HEK293T (cell line): ENCODE measurements at places on chromosomes 2 and 18.
A peak's percentile ranks its signal among the peaks of the same experiment; 100 is the strongest.

- DNase-seq = no peak
Observed at GRCh38 chr2:129015397-129016285, 697.0 kb upstream of the HS6ST1 start.

DNA sequence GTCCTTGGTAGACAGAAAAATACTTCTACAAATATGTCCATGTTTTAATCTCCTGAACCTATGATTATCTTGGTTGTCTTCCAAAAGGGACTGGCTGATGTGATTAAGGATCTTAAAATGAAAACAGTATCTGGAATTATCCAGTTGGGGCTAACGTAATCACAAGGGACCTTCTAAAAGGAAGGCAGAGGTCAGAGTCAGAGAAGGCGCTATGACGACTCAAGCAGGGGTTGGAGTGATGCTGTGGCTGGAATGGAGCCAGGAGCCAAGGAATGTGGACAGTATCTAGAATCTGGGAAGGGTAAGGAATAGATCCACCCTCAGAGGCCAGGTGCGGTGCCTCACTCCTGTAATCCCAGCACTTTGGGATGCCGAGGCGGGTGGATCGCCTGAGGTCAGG is 4.2 kb upstream of the USP14 start:
- no peak for DNase-seq

DNA sequence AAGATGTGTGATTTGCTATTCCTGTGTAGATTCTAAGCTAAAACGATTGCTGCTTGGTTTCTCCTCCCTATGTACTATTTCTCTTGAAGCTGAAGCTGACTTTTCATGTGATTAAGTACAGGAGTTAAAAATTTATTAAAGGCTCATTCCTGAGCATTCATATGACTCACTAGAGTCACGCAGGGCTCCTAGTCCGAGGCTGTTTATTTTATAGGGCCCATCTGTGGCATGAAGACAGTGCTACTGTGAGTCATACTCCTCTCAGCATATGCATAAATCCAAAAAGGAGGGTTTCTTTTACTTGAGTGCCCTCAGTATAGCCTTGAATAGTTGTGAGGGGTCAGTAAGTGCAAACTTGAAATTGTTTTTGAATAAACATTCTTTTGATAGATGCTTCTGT is 378.8 kb downstream of the PTPRM start:
- no peak for DNase-seq

- DNase-seq = no peak
Observed at GRCh38 chr2:65504814-65505697, 72.7 kb upstream of the SPRED2 start.

GRCh38 chr2:16687955-16688354 is 22.3 kb upstream of the CYRIA start:
- DNase-seq = no peak

DNA sequence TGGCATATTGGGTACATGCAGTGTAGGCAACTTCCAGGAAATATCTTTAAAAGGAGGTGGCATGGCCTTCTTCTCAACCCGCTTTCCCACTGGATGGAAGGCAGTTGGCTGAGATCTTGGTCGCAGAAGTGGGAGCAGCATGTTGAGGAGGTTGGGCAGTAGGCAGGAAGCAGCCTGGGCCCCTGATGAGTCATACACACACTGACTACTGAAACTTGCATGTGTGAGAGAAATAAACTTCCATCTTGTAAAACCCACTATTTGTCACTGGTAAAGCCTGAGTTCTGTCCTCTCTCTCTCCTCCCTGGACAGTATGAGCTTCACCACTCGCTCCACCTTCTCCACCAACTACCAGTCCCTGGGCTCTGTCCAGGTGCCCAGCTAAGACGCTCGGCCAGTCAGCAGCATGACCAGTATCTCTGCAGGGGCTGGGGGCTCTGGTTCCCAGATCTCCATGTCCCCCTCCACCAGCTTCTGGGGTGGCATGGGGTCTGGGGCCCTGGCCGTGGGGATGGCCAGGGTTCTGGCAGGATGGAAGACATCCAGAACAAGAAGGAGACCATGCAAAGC is 233.8 kb upstream of the SPRED2 start:
- DNase-seq = no peak

DNA sequence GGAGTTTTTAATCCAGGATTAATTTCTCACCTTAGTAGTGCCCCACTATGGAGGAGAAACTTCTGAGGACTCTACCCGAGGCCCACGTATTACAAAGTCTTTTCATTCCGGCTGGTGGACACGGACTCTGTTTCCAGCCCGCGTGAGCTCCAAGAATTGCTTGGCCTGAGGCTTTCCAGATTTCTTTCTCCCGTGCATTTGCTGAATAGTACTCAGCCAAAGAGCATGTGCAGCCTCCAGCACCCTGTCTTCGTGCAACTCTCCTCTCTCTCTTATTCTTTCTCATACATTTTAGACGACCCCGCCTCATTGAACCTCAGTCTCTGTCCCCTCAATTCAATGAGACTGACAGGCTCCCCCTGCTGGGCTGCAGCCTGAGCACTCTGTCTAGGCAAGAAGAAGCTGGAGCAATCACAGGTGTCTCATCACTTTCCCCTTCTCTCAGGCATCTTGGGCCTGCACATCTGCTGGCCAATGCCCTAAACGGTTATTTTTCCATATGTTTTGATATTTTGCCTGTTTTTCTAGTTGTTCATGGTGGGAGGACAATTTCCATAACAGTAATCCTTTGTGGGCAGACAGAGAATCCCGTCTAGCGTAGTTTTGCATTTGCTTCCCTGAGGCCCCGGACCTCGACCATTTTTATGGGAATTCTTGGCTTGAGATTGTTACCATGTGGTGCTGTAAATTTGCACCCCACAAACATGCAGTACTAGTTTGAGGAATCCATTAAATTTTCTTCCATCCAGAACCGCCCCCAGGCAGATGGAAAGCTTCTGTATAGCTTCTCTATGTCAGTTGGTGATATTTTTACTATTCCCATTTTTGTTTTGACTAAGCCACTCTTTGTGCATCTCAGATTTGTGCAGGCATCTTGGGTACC is 50.1 kb upstream of the LPIN2 start:
- peak; percentile 35 for DNase-seq

- no peak for DNase-seq
Observed at GRCh38 chr2:207182911-207183310, 17.2 kb upstream of the KLF7 start.

DNA sequence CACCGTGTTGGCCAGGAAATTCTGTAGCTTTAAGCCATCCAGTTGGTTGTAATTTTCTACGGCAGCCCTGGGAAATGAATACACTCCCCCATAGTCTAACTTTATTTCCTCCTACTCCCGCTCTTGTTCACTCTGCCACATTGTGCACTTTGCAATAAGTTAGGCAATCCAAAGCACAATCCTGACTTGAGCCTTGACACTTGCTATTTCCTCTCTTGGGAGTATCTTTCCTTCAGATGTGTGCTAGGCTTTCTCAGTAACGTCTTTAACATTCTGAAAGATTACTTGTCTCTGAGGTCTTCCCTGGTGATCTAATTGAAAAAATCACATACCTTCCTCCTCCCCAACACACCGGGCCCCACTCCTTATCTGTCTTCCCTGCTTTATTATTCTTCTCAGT is 65.9 kb upstream of the RAB27B start:
- no peak for DNase-seq

DNA sequence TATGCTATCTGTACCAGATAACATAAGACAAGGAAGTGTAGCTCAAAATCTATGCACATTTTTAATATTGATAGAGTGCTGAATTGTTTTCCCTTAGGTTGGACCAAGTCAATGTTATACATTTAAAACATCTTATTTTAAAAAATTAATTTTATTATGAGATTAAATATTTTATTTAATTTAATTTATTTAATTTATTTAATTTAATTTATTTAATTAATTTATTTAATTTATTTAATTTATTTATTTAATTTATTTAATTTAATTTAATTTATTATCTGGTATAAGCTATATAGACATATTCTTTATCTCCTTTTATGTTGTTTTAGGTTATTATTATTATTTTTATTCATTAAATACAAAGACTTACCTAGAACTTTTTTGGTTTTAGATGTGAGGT is 551.7 kb upstream of the LRRTM1 start:
- no peak for DNase-seq

DNA sequence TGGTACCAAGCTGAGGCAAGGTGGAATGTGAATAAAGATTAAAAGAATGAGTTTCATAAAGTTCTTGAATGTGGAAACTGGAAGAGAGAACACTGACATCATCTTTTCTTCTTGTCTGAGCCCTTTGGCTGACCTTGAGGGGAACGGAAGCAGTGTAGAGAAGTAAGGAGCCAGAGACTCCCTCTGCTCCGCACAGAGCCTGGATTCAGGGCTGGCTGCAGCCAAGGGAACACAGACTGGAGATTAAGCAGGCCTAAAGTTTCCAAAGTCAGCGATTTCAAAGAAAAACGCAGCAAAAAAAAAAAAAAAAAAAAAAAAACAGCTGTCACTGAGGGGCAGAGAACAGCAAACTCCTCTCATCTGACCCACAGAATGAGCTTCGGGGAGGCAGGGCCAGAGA is 19.3 kb upstream of the ALK start:
- no peak for DNase-seq

- no peak for DNase-seq
Observed at GRCh38 chr2:197710424-197711042, 5.4 kb downstream of the MARS2 start.

- DNase-seq = no peak
Observed at GRCh38 chr18:50119296-50119695, 75.7 kb downstream of the MYO5B start.

DNA sequence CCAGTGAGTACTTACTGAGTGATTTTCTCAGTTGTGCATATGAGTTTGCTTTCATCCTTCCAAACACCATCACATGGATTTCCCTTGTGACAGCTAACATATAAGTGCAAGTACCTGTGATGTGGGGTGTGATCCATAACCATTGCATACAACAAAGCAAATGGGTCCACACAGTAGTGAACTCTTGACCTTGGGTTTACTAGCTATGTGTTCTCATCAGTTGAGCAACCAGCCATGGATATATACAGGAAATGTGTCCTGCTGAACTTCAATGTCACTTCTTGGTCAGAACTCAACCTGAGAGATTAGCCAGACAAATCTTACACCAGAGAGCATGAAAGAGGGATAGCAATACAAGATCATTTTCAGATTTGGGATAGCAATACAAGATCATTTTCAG is 420.9 kb upstream of the KCNH7 start:
- DNase-seq = no peak

GRCh38 chr18:75205514-75206132 is 3.3 kb downstream of the PTGR3 start:
- no peak for DNase-seq

DNA sequence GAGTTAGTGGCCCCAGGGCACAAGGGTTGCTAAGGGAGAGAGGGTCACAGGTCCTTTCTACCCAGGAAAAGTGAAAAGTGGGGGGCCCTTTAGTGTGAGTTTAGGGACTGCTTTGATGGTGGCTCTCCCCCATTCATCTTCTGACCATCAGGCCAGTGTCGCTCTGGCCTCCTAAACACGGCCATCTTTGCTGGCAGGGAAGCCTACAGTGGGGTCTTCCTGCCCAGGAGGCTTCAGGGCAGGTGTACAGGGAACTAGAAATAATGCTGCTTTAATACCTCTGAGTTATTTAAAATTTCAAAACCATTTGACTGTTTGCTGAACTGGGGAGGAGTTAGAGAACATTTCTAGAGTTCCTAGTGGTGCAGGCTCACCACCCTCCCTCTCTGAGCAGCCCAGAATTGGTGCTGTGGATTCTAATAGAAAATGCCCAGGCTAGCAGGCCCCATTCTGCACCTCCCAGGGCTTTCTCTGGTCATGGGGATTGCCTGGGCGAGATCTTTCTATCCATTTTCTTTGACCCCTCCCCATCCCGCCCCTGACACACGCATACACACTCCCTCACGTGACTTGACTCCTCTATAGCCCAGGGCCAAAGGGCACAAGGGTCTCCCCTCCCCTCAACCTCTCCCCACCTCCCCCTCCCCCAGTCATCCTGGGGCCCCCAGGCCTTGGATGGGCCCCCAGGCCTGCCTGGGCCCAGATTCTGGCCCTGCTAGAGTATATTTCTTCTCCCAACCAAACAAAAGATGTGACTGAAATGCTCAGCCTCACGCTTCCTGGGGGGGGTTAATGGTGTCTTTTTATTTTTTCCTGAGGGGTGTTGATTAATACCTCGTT is 3.1 kb downstream of the PKDCC start:
- DNase-seq = no peak

DNA sequence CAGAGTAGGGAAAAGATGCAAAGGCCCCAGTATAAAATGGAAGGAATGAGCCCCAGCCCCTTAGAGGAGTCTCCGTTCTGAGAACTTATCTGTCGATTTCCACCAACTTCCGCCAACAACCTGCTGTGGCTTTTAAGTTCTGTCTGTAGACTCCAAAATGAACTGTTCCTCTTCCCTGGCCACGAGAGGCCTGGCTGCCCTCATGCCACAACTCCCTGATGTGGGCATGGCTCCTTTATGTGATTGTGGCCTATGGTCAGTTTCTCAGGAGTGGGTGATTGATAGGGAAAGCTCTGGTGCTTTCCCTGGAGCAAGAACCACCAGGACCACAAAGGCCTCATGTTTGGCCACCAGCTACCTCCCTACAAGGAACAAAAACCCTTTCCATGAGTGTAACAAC is 18.8 kb upstream of the CD207 start:
- no peak for DNase-seq

DNA sequence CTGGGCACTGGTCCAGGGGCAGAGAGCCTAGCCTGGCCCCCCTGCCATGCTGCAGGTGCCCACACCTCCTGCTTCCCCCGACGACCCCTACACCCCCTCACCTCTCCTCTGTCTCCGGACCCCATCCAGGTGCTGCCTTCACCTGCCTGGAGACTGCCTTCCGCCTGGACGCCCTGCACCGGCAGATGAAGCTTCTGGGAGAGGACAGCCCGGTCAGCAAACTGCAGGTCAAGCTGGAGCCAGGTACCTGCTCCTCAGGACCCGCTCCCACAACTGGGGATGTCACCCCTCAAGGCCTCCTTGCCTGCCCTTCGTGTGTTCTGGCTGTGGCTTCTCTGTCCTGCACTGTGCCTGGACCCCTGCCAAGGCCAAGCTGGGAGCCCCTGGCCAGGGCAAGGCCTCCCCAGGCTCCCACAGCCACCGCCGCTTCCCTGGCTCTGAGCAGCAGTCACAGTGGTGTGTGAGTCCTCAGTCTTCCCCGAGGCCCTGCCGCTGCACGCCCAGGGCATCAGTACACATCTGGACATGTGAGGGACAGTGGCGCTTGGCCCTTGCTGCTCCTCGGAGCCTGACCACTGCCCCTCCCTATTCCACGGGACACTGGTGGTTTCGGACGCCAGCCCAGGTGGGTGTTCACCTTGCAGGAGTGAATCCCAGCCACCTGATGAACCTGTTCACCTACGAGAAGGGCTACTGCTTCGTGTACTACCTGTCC is 6.3 kb downstream of the RNPEPL1 start:
- DNase-seq = no peak

- DNase-seq = no peak
Observed at GRCh38 chr2:42191285-42192009, 22.3 kb downstream of the EML4 start.

- DNase-seq = no peak
Observed at GRCh38 chr2:12618576-12618975, 98.2 kb upstream of the TRIB2 start.

- DNase-seq = no peak
Observed at GRCh38 chr2:123768233-123768632, 256.9 kb upstream of the CNTNAP5 start.
